GM04504 (cell line): ENCODE measurements at places on chromosomes 3 and 15.
A peak's percentile ranks its signal among the peaks of the same experiment; 100 is the strongest.

GRCh38 chr3:3753416-3753815 lies 45.8 kb upstream of the LRRN1 start:
- no peak for DNase-seq

DNA sequence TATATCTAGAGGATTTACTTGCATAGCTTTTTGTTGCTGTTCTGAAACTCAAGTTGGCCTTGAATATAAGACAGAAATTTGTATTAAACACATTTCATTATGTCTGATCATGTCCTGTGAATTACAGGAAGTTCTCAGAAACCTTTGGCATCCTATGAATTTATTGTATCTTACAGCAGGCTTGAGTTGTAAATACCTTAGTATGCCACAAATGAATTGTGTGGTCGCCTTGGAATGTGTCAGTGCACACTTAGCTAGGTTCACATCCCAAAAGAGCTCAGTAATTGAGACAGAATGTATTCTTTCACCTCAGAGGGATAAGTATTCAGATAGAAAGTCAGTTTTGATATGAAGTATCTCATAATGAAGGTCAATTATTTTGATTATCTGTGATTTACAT lies 83.4 kb downstream of the NEK11 start:
- DNase-seq = peak; percentile 43

- no peak for DNase-seq
Observed at GRCh38 chr3:112736386-112736785, 95.4 kb upstream of the CCDC80 start.

- DNase-seq = no peak
Observed at GRCh38 chr3:30667280-30667651, 60.9 kb downstream of the TGFBR2 start.

DNA sequence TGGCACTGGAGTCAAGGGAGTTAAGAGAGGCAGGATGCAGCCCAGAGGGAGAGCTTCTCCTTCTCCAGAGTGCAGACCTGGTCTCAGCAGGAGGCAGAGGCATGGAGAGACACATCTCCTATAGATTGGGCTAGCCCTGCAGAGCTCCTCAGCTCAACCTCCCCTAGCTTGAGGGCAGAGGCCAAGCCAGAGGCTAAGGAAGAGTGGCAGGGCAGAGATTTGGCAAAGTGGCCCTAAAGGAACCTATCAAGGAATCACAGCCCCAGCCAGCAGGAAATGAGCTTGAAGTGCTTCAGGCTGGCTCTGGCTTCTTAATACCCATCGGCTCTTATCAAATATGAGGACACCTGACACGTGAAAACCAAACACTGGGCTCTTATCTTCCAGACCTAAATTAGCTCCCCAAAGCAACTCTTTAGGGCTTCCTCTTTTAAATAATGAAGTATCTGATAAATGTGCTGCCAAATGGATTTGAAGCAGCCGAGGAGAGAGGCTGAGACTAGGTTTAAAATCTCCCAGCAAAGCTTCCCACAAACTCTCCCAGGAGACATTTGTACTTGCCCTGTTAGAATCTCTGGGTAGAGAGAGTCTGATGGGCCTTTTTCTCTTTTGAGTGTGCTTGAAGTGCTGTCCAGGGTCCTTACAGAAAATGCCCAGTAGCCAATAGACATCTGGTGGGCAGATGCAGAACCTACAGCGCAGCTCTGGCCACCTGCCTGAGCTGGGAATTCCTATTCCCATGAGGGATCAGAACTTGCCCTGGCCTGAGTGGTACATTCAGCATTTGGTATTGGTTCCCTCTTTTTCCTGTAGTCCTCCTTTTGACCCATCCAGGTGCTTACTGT lies 271.4 kb downstream of the CLSTN2 start:
- DNase-seq = peak; percentile 24

GRCh38 chr15:78244101-78244500 lies 9.7 kb upstream of the ACSBG1 start:
- no peak for DNase-seq

DNA sequence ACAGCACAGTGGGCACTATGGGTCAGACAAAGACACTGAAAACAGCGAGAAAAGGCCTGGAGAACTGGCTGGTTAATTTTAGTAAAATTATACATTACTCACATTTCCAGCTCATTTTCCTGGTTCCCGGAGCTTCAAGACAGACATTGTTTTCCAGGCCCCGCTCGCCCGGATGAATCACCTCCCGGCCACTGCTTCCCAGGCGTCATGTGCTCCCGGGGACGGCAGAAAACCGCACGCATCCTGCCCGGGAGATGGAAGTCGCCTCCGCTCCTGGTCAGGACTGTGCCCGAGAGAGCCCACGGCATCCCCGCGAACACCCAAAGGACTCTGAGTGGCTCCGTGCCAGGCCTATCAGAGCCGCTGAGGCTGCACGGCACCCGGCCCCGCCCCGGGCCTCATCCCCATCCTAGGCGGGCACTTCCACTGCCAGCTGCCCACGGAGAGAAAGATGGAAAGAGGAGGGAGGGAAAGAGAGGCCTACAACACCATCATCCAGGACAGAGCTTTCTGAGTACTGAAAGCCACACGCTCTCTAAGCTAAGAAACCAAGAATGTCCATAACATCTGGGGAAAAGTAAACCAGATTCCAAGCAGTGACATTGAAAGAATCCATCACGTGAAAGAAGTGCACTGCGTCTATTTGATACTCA lies 75.1 kb downstream of the VGLL4 start:
- DNase-seq = peak; percentile 89

DNA sequence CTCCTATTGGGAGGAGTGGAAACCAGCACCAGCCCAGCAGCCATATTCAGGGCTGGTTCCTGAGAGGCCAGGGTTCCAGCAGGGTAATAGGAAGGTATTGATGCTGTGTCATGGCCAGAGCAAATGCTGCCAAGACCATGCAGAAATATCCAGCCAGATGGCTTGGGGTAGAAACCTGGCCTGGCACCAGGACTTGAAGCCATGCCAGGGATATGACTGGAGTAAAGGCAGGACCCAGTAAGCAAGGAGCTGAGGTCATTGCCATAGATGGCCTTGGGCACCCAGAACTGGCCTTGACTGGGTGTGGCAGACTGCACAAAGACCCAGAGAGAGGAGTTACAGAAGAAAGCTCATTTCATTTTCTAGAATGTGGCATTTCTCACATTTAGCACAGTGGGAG lies 257.6 kb upstream of the GOLGA6L4 start:
- DNase-seq = no peak

DNA sequence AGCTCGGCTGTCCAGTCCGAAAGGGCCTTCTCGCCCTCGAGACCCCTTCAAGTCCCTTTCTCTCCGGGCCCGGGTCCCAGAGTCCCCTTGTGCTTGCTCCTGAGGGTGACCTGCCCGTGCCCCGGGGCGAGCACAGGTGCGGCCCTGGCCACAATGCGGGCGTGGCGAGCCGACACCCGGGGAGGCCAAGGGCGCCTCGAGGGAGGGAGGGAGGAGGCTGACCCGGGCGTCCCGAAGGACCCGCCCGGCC lies 810 bp upstream of the MEF2A start:
- no peak for DNase-seq

- no peak for DNase-seq
Observed at GRCh38 chr15:80856809-80857377, 77.7 kb downstream of the CEMIP start.

DNA sequence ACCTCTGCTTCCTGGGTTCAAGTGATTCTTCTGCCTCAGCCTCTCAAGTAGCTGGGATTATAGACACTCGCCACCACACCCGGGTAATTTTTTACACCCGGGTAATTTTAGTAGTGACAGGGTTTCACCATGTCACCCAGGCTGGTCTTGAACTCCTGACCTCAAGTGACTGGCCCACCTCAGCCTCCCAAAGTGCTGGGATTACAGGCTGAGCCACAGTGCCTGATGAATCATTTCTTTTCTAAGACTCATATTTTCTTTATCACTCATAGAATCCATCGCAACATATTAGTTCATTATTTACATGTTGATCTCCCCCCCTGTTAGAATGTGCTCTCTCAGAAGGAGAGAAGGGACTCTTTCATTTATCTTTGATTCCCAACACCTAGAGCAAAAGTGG lies 109.5 kb upstream of the PTPRG start:
- DNase-seq = no peak

DNA sequence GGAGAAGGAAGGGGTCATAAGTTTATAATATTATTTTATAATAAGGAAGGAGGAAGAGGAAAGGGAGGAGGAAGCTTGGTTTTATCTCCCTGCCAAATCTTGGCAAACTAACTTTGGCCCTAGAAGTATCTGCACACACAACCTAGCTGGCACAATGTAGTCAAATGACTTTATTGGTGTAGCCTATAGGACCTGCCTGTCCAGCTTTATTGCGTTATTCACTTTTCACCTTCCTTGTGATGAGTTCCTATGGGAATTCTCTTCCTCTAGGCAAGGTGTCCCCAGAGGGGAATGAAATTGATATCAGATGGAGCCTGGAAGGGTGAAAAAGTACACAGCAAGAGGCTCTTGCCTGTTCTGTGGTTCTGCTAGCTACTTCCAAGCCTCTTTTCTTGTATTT lies 111.2 kb upstream of the SLC25A36 start:
- DNase-seq = no peak

GRCh38 chr3:49609815-49610214 lies 55.5 kb downstream of the BSN start:
- DNase-seq = no peak

GRCh38 chr15:40110866-40111550 lies 2.3 kb upstream of the BMF start:
- no peak for DNase-seq

- no peak for DNase-seq
Observed at GRCh38 chr15:70186152-70186551, 88.4 kb upstream of the TLE3 start.

GRCh38 chr3:98991393-98991792 lies 89.9 kb upstream of the DCBLD2 start:
- no peak for DNase-seq

- DNase-seq = peak; percentile 4
Observed at GRCh38 chr3:135084405-135084804, 289.3 kb downstream of the EPHB1 start.

DNA sequence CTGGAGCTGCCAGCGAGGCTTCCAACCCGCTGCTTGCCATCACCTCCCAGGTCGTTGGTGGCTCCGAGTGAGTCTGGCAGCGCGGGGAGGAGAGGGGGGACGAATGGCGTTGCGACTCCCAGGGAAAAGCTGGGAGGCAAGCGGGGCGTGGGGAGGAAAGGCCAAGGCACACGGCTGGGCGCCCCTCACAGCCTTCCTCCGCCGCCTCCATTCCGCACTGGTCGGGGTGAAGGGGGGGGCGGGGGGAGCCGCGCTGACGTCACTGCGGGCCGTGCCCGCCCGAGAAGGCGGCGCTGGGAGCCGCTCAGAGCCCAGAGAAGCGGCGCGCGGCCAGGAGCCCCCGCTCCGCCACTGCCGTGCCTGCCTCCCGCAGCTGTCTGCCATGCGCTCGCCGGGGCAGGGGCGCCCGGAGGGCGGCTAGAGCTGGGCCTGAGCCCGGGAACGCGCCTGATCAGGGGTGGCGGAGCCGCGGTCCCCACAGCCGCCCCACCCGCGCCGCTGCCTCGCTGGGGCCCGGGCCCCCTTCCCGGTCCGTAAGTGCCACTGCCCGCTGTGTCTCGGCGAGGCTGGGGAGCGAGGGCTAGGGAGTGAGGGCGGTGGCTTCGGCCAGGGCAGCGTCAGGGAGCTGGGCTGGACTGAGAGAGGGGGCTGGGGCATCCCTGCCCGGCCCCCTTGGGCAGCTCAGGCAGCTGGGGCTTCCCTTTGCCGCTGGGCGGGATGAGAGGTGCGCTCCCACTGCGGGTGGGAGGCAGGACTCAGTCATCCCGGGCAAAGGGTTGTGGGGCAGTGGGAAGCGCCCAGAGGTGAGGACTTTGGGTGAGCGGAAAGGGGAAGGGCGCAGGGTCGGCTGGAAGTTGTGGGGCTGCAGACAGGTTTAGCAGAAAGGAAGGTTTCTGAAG lies 27.8 kb upstream of the POLG start:
- no peak for DNase-seq

GRCh38 chr15:40893733-40894680 lies at the start of gene VPS18:
Gene VPS18 (plus strand): TSS chr15:40894450. CDS start chr15:40894769, 319 bp downstream.
- DNase-seq = peak; percentile 90

DNA sequence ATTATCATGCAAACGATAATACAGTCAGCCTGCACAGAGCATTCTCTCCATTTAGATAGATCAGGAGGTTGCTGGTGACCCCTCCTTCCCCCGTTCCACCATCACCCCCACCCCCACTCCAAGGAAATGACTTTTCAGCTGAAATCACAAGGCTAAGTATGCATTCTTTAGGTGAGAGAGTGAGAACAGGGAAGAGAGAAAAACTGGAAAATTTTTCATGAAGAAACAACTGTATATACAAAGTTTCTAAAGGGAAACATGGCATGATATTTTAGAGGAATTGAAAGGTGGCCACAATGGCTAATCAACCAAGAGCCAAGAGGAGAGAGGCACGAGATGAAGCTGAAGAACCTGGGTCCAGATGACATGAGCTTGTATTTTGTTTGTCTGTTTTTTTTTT lies 22.2 kb downstream of the BCL2A1 start:
- DNase-seq = no peak

DNA sequence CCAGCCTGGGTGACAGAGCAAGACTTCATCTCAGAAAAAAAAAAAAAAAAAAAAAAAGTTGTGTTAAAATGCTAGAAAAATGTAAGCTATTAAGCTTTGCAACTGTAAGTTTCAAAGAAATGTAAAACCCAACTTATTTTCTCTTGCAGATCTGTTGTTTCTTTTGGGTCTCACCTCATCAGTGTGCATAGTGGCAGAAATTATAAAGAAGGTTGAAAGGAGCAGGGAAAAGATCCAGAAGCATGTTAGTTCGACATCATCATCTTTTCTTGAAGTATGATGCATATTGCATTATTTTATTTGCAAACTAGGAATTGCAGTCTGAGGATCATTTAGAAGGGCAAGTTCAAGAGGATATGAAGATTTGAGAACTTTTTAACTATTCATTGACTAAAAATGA lies 25.6 kb downstream of the ASTE1 start:
- no peak for DNase-seq

DNA sequence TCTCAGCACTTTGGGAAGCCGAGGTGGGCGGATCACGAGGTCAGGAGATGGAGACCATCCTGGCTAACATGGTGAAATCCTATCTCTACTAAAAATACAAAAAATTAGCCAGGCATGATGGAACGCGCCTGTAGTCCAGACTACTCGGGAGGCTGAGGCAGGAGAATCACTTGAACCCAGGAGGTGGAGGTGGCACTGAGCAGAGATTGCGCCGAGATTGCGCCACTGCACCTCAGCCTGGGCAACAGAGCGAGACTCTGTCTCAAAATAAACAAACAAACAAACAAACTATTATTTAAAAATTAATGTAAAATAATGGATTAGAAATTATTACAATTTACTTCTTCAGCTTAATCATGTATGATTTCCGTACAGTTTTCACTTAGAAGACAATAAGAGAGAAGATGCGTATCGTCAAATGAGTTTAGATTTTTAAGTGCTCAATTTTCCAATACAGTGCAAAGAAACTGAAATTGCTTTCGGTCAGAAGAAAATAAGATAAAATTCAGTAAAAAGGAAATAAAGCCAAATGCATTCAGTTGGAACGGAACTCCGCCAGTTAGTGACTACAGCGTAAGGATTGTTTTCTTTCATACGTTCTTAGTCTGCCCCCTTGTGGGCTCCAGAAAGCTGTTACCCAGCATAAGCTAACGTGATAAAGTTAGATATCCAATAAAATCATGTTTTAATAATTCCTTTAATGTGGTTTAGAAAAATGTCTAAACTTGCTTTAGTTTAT lies 24.8 kb downstream of the AADAC start:
- peak; percentile 46 for DNase-seq

GRCh38 chr3:123283657-123284398 lies 82.1 kb downstream of the SEC22A start:
- no peak for DNase-seq
